NCI-H1930 (cell line): ENCODE measurements at places on chromosomes 5 and 9.
A peak's percentile ranks its signal among the peaks of the same experiment; 100 is the strongest.

- no peak for DNase-seq
These were observed 39.1 kb downstream of the SYK start for GRCh38 chr9:90840696-90841095.

GRCh38 chr9:76412638-76413037 lies 18.4 kb upstream of the RFK start:
- no peak for DNase-seq

DNA sequence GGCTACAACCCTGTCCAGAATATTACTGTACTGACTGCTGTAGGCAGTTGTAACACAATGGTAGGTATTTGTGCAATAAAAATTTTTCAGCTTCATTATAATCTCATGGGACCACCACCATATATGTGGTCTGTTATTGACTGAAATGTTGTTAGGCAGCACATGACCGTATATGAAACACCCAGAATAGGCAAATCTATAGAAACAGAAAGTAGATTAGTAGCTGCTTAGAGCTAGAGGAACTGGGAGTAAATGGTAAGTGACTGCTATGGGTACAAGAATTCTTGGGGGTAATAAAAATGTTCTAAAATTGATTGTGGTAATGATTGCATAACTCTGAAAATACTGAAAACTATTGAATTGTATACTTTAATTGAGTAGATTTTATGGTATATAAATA lies 185.7 kb downstream of the ESM1 start:
- DNase-seq: no peak

GRCh38 chr5:127019928-127020327 lies 10.4 kb downstream of the MARCHF3 start:
- DNase-seq: no peak

DNA sequence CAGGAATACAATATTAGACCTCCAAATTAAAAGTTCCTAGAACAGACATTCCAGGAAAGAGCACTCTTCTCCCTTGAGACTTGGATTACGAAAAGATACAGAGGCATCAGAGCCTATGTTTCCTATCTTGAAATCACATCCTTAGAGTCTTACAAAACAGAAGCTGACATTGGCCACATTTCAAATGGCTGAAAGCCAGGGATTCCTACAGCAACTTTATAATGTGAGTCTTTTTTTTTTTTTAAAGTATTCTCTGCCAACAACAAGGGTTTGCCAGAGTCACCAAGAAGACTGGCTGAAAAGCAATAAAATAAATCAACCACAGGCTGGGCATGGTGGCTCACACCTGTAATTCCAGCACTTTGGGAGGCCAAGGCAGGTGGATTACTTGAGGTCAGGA lies 63.1 kb downstream of the TRPM6 start:
- no peak for DNase-seq

GRCh38 chr9:95666096-95666784 lies 149.5 kb upstream of the PTCH1 start:
- DNase-seq: no peak

GRCh38 chr5:94748212-94748611 lies 129.7 kb downstream of the SLF1 start:
- DNase-seq: no peak

GRCh38 chr9:14209399-14210345 lies 104.3 kb downstream of the NFIB start:
- peak; percentile 63 for DNase-seq

DNA sequence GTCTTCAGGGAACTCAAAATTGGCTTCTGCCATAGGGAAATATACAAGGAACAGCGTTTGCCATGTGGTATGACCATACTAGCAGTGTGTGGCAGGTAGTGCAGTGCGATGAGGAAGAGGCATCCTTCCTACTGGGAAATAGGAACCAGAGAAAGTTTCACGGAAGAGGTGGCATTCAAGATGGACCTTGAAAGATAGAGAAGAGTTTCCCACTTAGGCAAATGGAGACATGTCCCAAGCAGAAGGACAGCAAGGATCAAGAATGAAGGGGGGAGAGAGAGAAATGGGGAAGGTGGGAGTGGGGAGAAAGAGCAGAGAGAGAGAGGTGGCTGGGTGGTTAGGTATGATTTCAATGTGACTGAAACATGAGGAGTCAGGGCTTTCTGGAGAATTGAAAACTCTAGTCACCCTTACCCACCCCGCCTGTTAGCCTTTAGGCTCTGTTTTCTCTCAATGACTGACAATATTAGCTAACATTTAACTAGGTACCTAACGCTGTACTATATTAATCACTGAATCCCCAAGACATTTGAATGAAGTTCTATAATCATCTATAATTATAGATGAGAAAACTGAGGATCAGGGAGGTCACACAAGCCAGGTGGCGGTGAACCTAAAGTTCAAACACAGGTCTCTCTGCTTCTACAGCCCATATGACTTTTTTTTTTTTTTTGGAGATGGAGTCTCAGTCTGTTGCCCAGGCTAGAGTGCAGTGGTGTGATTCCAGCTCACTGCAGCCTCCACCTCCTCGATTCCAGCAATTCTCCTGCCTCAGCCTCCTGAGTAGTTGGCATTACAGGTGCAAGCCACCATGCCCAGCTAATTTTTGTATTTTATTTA lies 171.3 kb downstream of the NR3C1 start:
- no peak for DNase-seq

- no peak for DNase-seq
These were observed 10.4 kb downstream of the ENHO start for GRCh38 chr9:34512131-34513078.

- no peak for DNase-seq
These were observed 73.8 kb upstream of the RAI14 start for GRCh38 chr5:34582371-34582770.

GRCh38 chr9:110069326-110070248 lies 138.4 kb downstream of the C9orf152 start:
- DNase-seq: no peak

GRCh38 chr9:15227491-15227890 lies 79.5 kb downstream of the TTC39B start:
- DNase-seq: no peak

DNA sequence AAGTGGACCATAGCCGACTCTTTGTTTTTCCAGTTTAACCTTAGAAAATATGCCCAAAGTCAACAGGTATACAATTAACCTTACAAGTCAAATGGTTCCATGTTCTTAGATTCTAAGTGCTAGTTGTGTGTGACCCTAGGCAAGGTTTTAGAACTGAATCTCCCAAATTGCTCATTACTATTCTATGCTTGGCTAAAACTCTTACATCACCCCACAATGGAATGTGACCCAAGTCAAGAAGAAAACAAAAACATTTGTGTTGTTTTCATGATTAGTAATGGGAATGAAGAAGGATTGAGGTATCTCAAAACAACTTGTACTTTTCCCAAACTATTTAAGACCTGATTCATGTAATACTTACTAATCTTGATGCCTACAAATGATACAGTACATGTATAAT lies 159.2 kb downstream of the ARRDC3 start:
- no peak for DNase-seq

DNA sequence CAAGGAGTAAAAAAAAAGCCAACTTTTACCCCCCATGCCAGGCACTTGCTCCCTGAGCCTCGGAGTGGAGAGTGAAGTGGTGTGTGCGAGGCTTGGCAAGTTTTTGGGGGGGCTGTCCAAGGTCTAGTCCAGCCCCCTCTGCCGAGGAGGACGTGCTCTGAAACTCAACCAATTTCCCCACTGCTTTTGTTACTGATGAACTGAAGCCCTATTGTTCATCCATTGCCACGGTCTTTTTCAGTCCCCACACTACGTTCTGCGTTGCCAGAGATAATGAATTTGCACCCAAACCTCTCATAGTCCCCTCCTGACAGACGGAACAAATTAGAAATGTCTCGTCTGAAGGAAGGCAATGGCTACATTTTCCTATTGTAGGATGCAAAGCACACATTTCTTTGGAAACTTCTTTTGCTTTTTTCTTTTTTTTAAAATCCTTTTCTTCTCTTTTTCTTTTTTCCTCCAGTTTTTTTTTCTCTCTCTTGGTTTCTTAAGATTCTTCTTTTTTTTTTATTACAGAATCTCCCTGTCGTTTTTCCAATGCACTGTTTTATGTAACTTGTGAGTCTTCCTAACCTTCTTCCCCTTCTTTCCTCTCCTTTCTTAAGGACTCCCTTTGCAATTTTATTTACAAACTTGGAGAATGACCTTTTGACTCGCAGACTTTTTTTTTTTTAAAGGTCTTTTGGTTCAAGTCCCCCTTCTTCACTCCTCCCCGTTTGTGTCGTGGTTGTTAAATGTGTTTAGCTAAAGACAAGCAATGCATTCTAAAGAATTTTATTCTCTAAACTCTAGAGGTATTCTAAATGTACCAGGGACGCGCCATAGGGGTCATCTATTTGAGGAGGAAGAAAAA lies 209.5 kb downstream of the MEF2C start:
- DNase-seq: no peak

DNA sequence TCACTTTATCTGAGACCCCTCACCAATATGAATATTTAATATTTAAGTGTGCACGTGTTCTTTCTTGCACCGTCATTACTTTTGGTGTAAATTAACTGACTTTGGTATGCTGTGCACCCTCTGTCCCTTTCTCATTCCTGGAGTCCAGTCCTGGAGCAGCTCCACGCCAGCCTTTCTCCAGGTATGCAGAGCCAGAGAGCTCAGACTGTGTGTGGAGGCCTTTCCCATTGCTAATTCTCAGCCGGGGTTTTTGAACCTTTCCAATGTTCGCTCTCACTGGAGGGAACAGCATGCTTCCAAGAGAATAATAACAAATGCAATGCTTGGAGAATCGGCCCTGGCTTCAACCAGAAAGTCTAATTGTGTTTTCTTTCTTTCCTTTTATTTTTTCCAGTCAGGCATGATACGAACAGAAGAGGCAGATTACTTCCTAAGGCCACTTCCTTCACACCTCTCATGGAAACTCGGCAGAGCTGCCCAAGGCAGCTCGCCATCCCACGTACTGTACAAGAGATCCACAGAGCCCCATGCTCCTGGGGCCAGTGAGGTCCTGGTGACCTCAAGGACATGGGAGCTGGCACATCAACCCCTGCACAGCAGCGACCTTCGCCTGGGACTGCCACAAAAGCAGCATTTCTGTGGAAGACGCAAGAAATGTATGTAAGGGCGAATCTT lies 41.7 kb downstream of the ADAMTS16 start:
- no peak for DNase-seq

- DNase-seq: no peak
These were observed 53.9 kb upstream of the ZNF354A start for GRCh38 chr5:178784391-178784790.
